Gastroesophageal sphincter (tissue), 4 donors: ENCODE measurements at places on chromosomes 12 and 14.

GRCh38 chr12:54853933-54854538 lies at the start of gene MUCL1:
Gene MUCL1, plus strand, starts transcription at chr12:54854516. Its CDS starts 67 bp downstream, at chr12:54854583.
- ATAC-seq, result no peak

- no peak for ATAC-seq
Measured at GRCh38 chr14:56905282-56905681, 95.0 kb upstream of the OTX2 start.

- ATAC-seq, result no peak
Measured at GRCh38 chr12:44002607-44003006, 166.7 kb downstream of the TMEM117 start.

DNA sequence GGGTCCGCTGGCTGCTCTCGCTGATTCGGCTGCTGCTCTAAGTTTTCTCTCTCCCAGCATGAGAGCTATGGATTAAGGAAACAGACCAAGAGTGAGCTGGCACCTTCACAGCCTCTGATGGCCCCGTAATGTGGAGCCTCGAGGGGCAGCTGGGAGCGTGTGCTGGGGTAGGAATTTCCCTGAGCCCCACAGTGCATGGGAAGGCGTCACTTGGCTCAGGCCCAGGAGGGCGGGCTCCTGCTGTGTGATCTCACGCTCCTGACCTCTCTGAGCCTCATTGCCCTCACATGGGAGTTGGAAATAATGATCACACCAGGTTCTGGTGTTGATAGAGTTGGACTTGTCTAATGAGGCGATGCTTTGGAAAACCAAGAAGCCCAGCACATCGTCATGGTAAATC lies 238.6 kb upstream of the CRY1 start:
- ATAC-seq, result no peak

GRCh38 chr12:88036353-88036965 lies 7.3 kb upstream of the C12orf50 start:
- ATAC-seq, result no peak

DNA sequence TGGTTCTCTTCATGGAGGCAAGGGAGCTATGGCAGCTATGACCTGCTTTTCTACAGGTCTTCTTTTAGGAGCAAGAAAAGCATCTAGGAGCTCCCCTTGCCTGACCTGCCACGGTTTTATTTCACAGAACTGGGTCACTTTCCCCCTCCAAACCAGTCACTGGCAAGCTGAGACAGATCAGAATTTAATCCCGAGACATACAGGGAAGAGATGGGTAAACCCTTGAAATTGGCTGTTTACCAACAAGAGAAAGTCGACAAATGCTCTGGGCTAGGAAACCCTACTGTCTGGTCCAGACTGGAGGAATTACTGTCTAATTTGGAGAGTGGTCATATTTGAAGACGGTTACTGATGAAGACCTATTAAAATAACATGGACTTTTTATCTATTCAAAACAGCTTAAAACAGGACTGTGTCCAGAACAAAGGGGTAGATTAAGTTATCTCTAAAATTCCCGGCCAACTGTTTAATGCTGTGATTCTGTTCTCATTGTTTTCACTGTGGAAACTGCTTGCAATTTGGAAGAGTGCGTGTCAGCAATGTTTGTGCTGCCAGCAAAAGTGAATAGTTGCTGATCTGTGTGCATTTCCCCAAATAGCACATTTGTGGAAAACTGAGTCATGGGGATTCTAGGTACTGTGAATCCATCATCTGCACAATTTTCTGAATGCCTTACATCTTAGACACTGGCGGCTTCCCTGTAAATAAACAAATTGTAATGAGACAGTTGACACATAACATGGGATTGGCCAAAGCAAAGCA lies 73.4 kb upstream of the EEA1 start:
- peak; percentile 44 for ATAC-seq

DNA sequence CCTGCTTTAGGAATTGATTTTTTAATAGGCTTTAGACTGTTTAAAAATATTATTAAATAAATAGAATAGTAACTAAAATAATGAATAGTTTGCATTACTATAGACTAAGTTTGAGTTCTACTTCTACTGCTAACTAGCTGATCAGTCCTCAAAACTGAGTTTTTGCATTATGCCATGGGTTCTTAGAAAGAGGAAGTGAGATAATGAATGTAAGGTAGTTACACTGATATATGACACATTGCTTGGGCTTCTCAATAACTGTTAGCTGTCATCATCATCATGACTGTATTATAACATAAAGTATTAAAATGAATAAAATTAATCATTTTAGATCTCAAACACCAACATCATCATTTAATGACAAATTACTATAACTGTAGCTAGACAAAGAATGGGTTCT lies 949.7 kb downstream of the TRHDE start:
- ATAC-seq, result no peak

DNA sequence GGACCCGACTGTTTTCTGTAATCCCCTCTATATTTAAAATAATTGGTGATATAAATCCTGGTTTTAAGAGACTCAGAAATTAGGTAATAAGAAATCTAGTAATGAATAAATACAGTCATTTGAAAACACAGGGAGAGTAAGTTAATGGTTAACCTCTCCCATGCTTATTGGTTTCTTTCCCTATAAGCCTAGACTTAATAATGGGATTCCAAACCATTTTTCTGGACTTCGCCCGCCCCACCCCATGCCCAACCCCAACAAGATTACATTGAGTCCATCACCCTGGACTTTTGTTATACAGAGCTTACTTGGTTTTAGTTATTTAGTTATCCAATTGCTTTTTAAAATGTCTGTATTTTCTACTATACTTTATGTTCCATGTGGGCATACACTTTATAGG lies 98.7 kb downstream of the WIF1 start:
- ATAC-seq, result no peak

GRCh38 chr12:125129179-125129571 lies 63.9 kb downstream of the AACS start:
- no peak for ATAC-seq

- no peak for ATAC-seq
Measured at GRCh38 chr14:26599291-26599690, 1.5 kb upstream of the NOVA1 start.

- ATAC-seq, result no peak
Measured at GRCh38 chr12:98228683-98229539, 286.5 kb upstream of the TMPO start.

GRCh38 chr14:101707068-101707842 lies 54.3 kb upstream of the PPP2R5C start:
- peak; percentile 67 for ATAC-seq

DNA sequence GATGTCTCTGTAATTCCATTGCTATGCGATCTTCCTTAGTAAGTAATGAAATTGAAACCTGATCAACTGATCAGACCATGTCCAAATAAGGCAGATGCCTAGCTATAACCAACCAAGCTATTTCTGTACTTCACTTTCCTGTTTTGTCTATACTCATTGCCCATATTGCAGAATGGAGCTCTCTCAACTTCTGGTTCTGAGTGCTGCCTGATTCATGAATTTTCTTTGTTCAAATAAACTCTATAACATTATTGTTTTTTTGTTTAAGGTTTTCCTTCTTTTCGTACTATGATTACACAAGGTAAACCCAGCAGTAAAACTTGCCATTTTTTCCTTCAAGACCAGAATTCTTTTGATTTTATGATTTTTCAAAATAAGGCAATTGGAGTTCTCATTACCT lies 16.3 kb downstream of the COX16 start:
- ATAC-seq, result no peak

DNA sequence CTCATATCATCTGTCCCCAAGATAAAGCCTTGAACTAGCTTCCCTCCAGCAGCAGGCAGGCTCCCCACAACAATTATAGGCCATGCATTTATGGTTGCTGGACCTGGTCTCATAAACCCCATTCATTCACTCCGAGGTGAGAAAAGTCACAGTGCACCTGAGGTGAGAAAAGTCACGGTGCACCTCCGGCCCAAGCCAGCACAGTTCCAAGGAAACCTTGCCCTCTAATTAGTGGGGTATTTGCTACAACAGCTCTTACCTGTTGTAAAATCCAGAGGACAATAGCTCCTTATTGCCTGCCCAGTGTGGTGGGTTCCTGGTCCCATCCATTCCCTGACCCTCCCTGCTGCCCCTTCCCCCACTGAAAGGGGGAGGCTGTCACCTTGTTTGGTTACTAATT lies 65.6 kb downstream of the FBXL14 start:
- ATAC-seq, result no peak
